ENCODE measurements at places on chromosomes 4 and X.

DNA sequence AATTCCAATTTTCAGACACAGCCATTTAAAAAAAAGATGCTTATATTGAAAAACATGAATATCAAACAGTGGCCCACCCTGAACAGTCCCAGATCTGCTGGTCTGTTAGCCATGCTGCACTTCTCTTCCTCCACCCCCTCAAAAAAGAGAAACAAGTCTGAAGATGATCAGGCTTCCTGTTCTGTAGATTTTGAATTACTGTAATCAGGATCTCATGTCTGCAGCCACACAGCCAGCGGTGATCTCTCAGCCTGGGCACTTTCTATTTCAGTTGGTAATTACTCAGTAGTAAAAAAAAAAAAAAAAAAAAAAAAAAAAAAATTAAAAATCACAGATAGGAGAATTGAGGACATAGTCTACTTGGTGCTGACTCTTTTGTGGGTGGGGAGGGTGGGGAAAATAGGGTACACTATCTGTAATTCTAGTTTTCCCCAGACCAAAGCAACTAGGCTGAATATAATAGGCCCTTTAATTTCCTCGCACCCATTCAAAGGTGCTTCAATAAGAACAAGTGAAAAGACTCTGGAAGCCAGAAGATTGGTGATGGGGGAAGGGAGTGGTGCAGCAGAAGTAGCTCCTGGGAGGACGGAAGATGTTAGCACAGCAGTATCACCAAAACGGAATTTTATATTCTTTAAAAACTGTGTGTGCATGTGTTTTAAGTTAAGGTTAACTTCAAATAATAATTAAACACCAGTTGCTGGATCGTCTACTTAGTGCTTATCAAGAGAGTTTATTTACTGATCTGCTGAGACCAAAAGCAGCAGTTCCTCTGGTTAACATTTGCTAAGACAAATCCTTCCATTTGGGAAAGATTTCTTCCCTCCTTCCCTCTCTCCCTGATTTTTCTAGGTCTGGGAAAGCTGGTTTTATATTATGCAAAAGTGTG is 47.0 kb downstream of the SPRY1 start:
- DNase-seq: no peak

- DNase-seq: peak; percentile 19
Observed at GRCh38 chrX:26783512-26784225, 567.7 kb downstream of the MAGEB5 start.

DNA sequence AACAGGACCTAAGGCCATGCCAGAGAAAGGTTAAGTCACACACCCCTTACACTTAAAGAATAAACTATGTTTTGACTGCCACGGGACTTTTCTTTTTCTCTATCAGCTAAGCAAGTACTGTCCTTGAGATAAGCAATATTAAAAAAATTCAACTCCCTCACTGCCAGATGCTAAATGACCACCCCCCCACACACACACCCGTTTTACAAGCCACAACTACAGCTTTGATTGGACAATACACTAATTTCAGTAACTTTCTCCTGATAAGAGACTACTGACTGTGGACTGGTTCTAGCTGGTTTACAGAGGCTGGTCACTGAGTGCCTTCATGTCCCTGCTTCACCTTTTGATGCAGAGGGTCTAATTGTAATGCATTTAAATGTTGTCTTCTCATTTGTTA is 63.9 kb upstream of the HOPX start:
- DNase-seq: no peak

GRCh38 chr4:3793545-3793944 is 27.4 kb downstream of the ADRA2C start:
- no peak for DNase-seq

DNA sequence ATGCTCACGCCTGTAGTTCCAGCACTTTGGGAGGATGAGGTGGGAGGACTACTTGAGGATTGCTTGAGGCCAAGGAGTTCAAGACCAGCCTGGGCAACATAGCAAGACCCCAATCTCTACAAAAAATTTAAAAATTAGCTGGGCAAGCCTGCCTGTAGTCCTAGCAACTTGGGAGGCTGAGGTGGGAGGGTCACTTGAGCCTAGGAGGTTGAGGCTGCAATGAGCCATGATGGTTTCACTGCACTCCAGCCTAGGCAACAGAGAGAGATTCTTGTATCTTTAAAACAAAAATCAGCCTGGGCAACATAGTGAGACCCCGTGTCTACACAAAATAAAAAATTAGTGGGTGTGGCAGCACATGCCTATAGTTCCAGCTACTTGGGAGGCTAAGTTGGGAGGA is 1.9 kb downstream of the ZNF41 start:
- no peak for DNase-seq

DNA sequence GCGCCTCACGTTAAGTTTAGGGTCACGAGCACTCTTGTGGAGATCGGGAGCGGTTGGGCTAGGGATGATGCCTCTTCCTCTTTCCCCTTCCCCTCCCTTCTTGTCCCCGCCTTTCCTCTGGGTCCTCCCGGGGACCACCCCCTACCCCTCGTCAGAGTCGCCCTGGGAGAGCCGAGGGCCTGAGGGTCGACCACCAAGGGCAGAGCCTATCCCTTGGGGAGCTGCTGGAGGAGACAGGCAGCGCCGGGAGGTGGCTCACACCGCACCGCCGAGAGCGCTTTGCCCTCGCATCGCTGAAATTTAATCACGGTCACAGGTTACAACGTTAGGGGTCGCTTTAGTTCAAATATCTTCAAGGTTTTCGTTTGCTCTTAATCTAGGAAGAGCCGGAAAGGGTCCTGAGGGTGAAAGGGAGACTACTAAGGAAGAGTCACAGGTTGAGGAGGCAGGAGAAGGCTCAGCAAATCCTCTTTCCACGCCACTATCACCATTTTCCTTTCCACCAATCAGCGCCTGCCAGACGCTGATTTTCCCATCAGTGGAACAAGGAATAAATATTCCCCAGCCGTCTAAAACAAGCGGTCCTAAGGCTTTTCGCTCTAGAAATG is 528 bp upstream of the SNCA start:
- peak; percentile 34 for DNase-seq

GRCh38 chr4:165461159-165461821 is 82.5 kb downstream of the CPE start:
- DNase-seq: no peak

- DNase-seq: no peak
Observed at GRCh38 chrX:80285131-80285773, 135.0 kb upstream of the TENT5D start.

DNA sequence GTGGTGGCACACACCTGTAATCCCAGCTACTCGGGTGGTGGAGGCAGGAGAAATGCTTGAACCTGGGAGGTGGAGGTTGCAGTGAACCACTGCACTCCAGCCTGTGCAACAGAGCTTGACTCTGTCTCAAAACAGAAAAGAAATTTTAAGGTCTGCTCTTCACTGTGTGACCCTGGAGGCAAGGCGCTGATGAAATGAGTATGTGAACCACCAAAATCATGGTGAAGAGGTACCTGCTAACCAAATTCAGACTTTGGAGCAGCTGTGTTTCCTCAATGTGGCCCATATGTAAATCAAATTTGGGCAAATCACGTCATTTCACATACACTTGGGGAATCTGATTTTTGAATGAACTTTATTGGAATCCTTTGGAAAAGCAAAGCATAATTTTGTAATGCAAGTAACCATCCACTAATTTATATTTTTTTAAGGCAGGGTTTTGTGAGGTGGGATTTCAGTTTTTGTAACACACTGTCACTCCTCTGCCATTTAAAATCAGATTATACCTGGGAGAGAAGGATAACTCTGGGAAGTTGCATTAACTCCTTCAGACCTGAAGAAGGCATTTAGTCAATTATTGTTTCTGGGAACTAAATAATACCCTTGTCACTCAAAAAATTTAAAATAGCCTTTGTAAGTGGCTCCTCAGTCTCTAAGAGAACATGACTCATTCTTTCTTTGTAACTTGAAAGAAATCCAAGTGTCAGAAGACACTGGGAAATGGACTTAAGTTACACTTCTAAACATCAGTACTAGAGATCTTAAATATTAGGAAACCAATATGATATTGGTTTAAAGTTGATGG is 24.0 kb downstream of the DOCK11 start:
- DNase-seq: no peak

GRCh38 chr4:7929118-7929951 is 10.3 kb downstream of the AFAP1 start:
- no peak for DNase-seq

DNA sequence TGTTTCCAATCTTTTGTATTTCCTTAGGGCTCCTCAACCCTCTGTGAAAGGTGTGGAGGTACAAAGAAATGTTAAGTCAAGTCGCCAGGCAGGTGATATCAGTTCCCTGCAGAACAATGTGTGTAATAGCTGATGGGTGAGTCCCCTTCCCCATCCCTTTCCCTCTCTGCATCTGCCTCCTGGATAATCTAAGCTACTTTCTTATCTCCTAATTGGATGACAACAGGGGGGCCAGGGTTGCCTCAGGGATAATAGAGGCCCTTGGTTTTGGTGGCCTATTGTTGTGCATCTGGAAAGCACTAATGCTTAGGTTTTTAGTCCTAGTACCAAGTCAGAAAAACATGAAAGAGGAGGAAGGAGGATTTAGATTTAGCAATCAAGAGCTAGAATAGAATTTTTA is 29.1 kb downstream of the MAGED1 start:
- DNase-seq: no peak

GRCh38 chrX:45889471-45889870 is 655.8 kb downstream of the ZNF674 start:
- no peak for DNase-seq

GRCh38 chr4:168893205-168893604 is 116.8 kb downstream of the CBR4 start:
- DNase-seq: no peak

- no peak for DNase-seq
Observed at GRCh38 chr4:158500054-158500453, 21.6 kb upstream of the RXFP1 start.

- no peak for DNase-seq
Observed at GRCh38 chr4:94739741-94740140, 18.0 kb upstream of the BMPR1B start.

- peak; percentile 73 for DNase-seq
Observed at GRCh38 chrX:40153345-40154249, 55.8 kb upstream of the BCOR start.

DNA sequence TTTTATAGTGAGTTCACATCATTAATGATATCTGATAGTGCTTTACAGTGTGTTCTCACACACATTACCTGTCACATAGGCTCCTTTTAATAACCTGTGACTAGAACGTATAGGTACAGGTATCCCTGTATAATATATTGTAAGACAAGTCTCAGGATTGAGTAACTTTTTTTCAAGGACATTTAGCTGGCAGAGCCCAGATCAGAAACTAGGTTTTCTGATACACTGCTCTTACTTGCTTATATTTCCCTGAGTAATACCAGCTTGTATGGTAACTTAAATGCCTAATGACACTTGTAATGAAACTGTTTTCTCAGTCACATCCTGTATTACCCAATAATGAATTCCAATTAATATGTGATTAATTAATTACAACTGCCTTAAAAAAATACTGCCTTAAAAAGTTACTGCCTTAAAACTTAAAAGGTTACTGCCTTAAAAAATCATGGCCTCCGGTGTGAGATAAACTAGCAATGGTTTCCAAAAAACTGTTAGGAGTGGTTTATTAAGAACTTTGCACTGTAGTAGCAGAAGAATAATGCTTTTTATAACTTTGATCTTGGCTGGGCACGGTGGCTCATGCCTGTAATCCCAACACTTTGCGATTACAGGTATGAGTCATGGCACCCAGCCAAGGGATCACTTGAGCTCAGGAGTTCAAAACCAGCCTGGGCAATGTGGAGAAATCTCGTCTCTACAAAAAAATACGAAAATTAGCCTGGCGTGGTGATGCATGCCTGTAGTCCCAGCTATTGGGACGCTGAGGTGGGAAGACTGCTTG is 11.9 kb downstream of the COPS4 start:
- DNase-seq: no peak

GRCh38 chr4:123380728-123381716 is 15.6 kb upstream of the SPRY1 start:
- DNase-seq: no peak

DNA sequence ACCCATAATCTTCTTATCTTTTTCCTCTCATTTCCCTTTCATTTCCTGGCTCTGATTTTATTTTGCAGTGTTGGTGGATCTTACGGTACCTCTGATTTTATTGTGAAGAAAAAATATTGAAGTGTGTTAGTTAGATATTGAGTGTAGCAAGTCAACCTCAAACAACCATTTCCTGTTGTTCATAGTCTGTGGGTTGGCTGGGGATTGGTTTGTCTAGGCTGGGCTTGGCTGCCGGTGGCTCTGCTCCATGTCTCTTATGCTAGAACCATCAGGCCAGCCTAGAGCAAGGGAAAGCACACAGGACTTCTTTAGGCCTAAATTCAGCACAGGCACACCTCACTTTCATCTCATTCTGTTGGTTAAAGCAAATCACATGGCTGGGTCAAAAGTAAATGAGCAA is 383.1 kb upstream of the LCORL start:
- no peak for DNase-seq

DNA sequence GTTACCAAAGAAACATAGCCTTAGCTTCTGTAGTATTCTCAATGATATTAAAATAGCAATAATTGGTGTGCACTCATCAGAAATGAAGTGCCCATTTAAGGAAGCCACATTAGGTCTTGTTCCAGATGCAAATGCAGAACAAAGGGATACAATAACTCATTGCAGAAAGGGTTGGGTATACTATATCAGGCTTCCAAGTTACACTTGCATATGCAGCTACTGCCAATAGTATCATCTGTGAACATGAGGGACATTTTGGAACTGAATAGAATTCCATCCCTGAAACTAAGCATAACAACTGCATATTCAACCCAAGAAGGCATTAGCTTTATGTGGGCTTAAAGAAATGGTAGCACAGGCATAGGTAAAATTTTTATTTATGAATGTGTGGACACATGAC is 167.8 kb downstream of the ANTXR2 start:
- DNase-seq: no peak

DNA sequence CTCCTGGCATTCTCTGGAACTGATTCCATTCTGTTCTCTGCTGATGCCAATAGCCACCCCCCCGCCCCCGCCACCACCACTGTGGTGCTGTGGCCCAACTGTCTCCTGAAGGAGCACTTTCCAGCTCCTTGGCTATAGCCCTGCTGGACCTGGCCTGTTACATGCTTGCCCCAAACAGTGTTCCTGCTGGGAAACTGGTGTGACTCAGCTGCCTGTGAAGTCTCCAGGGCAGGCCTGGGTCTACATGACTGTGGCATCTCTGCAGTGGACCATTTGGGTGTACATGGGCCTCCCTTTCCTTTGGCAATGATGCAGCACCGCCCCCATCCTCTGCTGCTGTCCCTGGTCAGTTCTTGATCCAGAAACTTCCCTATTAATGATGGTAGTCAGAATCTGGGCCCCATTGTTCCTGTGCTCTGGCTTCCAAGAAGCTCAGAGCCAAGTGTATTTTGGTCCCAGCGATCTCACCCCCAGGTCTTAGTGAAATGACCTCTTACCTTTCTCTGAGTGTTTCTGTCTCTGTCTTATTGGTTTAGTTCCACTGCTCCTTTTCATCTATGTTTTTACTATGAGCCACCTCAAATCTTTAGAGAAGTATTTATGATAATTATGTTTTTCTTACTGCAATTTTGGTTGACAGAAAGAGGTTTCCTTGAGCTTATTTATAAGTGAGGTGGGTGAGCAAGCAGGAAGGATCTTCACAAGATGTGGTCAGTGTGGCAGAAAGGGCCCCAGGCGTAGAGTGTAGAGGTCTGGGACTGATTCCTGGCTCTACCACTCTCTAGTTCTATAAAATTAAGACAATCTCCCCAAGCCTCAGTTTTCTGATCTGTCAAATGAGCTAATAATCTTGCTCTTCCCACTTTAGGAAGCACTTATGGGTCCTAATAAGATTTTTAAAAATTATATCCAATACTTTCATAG is 210.7 kb upstream of the EOLA2 start:
- DNase-seq: no peak

- no peak for DNase-seq
Observed at GRCh38 chr4:10877076-10877475, 192.5 kb upstream of the CLNK start.
